ENCODE measurements at places on chromosomes 7 and 10. TPM values are rescaled to one million over a fixed set of nuclear protein-coding genes. Genes with fewer than 3 reads are reported as not detected.

- DNase-seq: no peak
Measured at GRCh38 chr10:81104494-81104893, 566.8 kb downstream of the SH2D4B start.

DNA sequence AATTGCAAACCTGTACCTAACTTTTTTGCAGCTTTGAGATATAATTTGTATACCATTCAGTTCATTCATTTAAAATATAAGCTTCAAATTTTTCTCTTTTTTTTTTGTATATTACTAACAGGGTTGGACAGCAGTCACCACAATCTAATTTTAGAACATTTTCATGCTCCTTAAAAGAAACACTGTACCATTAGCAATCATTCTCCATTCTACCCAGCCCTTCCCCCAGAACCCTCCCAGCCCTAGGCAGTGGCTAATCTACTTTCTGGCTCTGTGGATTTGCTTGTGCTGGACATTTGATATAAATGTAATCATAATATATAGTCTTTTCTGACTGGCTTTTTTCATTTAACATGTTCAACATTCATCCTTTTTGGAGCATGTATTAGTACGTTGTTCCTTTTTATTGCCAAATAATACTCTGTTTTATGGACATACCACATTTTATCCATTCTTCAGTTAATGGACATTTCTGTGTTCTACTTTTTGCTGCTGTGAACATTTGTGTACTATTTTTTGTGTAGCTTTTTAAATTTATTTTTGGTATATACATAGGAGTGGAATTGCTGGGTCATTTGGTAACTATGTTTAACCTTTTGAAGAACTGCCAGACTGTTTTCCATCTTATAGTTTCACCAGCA, 40.9 kb upstream of the ST7 start:
- DNase-seq: no peak

DNA sequence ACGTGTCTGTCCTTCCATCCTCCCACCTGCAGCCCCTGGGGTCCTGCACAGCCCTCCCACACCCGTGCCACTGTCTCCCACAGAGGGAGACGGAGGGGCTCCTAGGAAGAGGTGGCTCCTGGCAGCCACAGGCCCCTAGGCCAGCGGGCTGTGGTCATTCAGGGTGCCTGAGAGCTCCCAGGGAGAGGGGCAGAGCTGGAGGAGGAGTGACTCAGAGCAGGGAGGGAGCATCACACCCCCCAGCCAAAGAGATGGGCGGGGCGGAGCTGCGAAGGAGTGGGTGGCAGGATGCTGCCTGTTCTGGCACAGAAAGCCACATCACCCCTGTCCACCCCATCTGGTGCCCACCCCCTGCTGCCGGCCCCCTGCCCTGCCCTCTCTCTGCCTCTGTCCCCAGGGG, 50.5 kb downstream of the STK32C start:
- DNase-seq: no peak

DNA sequence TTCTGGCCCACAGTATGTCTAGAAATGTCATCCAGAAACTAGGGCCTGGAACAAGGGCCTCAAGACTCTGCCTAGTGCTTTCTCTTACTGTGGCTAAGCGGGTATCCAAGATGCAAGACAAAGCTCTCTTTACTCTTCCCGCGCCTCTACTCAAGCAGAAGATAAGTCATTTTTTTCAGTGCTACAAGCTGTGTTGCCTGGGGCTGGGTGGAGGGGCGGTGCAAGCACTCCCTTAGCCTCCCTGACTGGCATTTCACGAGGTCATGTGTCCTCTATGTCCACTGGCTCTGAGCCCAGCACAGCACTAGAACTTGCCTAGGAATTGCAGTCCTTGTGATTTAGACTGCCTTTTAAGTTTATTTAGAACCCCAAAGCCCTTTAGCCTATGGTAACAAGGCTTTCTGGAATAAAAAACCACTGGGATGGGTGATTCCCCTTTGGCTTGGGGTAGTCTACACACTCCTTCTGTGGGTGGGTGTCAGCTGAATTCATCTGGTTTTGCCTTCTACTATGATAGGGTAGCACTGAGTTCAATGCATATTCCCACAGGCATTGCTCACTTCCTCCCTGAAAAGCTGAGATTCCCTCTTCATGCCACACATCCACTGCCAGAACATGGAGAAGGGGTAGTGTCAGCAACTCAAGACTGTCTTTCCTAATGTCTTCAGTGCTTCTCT, 371.8 kb upstream of the KCND2 start:
- DNase-seq: no peak

- DNase-seq: peak; percentile 25
Measured at GRCh38 chr7:46363688-46364087, 442.6 kb upstream of the IGFBP3 start.

- DNase-seq: no peak
Measured at GRCh38 chr7:98066934-98067507, 39.6 kb upstream of the LMTK2 start.

GRCh38 chr10:97468162-97468561, 22.2 kb downstream of the ZDHHC16 start:
- DNase-seq: no peak

DNA sequence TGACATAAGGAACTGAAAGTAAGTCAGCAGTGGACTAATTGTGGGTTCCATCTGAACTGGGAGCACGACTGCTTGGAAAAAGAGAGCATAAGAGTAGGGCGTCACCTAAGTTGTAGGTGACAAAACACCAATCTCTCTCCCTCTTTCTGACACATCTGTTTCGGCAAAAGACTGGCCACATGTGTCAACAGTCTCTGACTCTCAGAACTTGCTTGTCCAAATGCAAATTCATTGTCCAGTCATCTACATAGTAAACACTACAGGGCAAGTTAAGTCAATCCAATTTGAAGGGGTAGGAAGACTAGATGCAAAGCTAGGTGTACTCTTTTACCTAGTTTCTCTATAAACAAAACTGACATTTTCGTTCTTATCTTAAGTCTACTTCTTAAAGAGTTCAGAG, 87.7 kb downstream of the ZNF438 start:
- DNase-seq: no peak

DNA sequence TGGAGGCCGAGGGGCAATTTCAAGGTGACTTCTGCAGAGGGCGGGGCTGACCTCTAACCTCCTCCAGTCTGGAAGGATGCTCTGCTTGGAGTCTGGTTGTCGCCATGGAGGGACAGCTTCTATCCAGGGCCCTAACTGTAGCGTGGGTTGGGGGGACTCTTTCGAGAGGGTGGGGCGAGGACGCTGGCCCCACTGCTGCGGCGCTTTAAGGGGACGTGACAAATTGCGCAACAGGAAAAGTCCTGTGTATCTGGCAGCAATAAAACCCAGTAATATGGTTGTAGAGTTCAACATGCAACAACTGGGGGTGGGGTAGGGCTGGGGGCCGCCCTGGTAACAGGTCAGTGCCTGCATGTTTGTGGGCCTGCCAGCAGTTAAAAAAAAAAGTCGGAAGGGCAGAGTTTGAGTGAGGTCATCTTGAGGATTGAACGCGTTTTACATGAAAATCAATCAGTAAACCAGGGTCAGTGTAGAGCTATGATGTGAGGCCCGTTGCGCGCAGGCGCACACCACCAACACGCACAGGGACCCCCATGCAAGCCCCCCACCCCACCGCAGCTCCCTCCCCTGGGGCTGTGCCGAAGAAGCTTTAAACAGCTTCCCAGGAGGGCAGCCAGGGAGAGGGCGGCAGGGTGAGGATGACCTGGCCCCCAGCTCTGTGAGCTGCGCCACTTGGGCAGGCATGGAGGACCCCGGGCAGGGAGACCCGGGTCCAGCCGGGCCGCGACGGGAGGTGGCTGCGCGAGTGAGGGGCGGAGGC, 4.3 kb downstream of the SHH start:
- no peak for DNase-seq

- peak; percentile 41 for DNase-seq
Measured at GRCh38 chr7:135775230-135775629, 26.6 kb upstream of the FAM180A start.

DNA sequence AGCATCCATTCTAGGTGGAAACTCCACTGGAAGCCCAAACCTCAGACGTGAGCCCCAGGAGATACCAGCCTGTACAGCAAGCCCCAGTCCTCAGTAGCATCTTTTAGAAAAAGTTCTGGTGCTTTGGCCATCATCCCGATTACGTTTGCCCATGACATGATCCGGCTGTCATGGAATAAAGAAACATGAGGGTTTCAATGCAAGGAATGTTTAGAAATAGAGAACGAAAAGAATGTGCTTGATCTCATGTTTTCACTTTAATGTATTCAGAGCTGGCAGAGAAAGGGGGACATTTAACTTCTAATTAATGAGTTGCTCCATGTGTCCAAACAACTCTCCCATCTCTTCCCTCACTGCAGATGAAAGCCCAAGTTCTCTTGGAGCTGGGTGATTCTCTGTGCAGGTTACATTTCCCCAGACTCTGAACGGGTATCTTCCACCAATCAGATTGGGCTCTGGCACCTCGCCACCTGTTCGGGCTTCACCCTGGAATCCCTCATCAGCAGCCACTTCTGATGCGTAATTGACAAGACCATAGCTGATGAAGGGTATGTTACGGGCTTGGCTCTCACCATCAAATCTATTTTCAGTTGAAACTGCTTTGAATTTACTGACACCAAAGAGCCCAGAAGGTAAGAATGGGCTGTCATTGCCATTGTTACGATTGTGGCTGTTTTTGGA, 165.3 kb downstream of the PLXNA4 start:
- DNase-seq: no peak

- no peak for DNase-seq
Measured at GRCh38 chr10:124754227-124754626, 10.0 kb upstream of the FAM53B start.

DNA sequence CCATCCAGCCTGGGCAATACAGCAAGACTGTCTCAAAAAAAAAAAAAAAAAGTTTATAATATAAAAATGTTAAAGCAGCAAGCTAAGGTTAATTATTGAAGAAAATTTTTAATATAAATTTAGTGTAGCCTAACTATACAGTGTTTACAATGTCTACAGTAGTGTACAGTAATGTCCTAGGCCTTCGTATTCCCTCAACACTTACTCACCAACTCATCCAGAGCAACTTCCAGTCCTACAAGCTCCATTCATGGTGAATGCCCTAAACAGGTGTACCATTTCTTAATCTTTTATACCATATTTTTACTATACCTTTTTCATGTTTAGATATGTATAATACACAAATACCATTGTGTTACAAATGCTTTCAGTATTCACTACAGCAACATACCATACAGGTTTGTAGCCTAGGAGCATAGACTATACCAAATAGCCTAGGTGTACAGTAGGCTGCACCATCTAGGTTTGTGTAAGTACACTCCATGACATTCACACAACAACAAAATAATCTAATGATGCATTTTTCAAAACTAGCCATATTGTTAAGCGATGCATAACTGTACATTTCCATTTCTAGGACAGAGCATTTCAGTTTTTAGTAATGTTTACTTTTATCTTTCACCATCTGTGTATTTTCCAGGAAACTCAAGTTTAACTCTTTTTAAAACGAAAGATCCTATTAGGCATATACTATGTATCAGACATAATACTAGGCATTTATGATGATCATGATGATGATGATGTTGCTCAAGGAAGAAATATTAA, 43.3 kb downstream of the CNOT4 start:
- no peak for DNase-seq

- no peak for DNase-seq
Measured at GRCh38 chr10:112584276-112584675, 137.3 kb downstream of the VTI1A start.

- DNase-seq: no peak
Measured at GRCh38 chr7:265998-266850, 23.7 kb upstream of the FOXL3 start.

DNA sequence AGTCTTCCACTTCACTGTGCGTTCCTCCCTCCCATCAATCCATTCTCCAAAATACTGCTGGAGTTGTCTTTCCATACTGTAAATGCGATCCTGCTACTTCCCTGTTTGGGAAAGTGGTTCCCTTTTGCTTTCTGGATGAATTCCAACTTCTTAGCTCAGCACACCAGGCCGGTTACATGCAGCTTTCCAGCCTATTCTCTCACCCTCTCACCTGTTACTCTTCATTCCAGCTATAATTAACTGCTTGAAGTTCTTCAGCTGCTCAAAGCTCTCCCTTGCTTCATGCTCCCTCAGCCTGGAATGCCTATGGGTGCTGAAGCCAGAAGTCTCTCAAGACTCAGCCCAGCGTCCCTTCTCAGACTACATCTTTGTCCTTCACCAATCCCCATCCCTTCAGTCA, 6.0 kb upstream of the ZNRF2 start:
- DNase-seq: no peak

- DNase-seq: no peak
Measured at GRCh38 chr10:8369666-8370065, 315.2 kb downstream of the GATA3 start.

DNA sequence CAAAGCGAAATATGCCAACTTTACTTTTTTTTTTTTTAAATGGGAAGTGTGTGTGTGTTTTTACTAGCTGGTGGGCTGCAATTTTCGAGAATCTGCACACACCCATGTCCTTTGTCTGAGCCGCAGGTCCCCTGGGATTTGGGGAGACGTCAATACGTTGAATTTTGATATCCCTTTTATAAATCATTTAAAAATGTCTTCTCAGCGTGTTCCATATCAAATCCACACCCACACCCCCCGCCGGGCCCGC, 404 bp upstream of the FMC1 start:
- no peak for DNase-seq

- no peak for DNase-seq
Measured at GRCh38 chr7:30226614-30227268, 57.7 kb upstream of the ZNRF2 start.

DNA sequence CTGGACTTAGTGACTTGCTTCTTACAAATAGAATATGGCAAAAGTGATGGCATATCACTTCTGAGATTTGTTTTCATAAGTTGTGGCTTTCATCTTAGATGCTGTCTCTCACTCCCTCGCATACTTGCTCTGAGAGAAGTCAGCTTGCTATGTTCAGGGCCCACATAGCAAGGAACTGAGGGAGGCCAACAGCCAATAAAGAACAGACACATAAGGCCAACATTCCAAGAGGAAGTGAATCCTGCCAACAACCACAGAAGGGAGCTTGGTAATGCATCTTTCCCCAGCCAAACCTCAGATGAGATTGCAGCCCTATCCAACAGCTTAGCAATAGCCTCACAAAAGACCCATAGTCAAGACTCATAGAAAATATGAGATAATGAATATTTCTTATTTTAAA, 39.2 kb upstream of the DMTF1 start:
- no peak for DNase-seq

Gene GPNMB
- 72.4 TPM for total RNA-seq

Gene AUTS2
- total RNA-seq: 50.1 TPM

Gene LEP
- not detected for total RNA-seq

Gene MEPCE
- total RNA-seq: 40.5 TPM

Gene TRPV6
- total RNA-seq: 47.3 TPM

Gene FAM180A
- 13.7 TPM for total RNA-seq

Gene DNAH11
- total RNA-seq: 0.12 TPM

Gene DGKI
- 3.1 TPM for total RNA-seq

Gene METTL27
- total RNA-seq: 3.1 TPM

Gene YKT6
- 58.6 TPM for total RNA-seq

Gene ZNF655
- total RNA-seq: 52.5 TPM
